Erythroblast (primary cell): ENCODE measurements at places on chromosomes 1 and 21.

- DNase-seq = no peak
Observed at GRCh38 chr1:172286629-172287076, 133.8 kb upstream of the C1orf105 start.

DNA sequence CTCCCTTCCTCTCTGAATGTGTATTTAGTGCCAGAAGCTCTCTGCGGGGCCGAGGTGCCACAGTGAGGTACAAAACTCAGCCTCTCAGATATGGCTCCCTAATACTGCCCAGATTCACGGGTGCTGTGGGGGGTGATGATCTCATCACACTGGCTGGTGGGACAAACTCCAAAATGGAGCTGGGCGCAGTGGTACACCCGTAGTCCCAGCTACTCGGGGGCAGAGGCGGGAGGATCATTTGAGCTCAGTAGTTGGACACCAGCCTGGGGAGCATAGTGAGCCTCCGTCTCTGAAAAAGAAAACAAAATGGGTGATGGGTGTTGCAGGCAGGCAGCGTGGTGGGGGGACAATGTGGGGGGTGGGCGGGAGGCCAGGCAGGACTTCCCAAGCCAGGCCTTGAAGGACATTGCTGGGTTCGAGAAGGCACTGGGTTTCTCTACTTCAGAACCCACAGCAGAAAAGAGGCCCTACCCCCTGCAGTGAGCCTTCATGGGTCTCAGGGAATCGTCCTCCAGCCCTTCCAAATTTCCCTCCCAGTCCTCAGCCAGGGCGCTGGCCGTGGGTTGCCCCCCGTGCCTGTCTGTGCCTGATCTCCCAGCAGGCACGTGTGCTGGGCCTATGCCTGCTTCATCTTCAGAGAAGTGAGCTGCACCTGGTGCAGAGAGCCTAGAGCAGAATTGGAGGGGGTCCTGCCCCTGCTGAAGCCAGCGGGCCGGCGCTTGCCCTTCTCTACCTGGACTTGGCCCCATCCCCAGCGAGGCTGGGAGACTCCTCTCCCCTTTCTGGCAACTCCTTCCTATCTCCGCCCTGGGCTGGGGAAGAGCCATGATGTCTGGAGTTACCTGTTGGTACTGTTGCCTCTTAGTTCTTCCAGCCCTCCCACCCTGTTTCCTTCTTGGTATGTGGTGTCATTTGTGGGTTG lies 14.0 kb downstream of the H6PD start:
- DNase-seq = no peak

DNA sequence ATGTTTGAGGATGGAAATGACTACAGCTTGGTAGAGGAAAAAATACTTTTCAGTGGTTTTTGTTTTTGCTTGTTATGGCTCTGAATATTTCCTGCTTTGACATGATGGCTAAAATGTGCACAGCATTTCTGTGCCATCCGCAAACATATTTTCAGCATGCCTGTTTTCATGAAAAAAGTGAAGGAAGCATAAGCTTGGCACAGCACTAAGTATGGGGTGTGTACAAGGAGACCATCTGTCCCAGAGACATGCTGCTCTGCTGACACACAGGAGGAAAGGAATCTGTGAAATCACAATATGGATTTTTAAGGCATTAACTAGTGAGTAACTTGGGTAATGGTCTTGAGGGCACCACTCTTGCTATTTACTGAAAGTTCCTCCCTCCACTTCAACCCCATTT lies 595.5 kb downstream of the RWDD3 start:
- DNase-seq = no peak

DNA sequence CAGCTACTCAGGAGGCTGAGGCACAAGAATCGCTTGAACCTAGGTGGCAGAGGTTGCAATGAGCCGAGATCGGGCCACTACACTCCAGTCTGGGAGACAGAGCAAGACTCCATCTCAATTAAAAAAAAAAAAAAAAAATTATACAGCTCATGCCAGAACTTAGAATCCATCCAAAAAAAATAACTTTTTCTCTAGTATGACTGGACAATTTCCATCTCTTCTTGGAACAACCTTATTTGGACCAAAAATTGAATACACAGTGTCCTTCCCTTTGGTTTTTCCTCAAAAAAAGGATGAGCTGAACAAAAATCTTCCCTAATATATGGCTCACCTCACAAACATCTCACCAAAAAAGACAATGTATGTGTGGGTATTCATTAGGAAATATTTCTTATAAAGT lies 73.7 kb downstream of the TOR3A start:
- DNase-seq = no peak

DNA sequence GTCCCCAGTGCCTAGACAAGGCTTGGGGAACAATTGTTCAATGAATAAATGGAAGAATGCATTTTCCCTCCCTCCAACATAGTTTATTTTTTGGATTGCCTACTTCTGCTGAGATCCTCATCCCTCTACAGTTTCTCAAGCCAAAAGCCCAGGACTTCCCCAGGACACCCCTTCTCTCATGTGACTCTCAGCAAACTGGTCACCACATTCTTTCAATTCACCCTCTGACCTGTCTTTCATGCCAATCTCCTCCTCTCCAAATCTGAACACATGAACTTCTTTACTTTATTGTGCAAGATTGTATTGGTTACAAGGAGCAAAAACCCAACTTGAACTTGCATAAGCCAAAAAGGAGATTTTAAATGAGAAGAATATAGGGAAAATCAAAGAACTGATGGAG lies 103.2 kb upstream of the JUN start:
- DNase-seq = no peak
